ENCODE measurements at places on chromosomes 7 and 10.

DNA sequence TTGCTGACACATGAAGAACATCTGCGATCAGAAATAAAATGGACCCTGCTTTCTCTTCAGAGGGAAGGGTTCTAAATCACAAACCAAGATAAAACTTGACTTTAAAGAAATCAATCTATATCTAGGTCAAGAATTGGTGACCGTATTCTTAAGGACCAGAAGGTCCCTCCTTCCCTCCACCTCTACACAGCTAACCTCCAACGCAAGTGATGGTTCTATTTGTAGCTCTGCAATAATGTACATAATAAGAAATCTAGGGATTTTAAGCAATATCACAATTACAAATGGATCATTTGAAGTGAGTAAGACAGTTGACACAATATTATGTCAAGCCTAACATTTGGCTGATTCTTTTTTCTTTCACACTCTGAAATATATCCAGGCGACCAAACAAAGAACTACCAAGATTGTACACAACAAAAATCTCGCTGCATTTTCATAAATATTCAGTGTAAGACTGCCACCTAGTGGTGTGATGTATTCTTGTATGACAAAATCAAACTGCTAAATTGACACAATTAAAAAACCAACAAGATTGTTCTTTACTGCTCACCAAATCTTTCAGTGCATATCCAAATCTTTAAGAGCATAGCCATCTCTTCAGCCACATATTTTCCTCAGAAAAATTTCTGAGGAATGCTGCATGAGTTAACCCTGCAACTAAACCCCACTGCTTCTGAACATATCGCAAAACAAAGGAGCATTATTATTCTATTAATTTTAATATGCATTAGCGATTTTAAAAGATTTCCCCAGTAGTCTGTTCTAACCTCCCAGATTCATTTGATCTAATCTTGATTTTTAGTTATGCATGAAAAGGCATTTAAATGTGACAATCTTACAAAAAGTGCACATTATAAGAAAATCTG lies 44.5 kb downstream of the ICA1 start:
- no peak for DNase-seq

GRCh38 chr7:17069146-17069545 lies 187.4 kb upstream of the AGR3 start:
- no peak for DNase-seq

DNA sequence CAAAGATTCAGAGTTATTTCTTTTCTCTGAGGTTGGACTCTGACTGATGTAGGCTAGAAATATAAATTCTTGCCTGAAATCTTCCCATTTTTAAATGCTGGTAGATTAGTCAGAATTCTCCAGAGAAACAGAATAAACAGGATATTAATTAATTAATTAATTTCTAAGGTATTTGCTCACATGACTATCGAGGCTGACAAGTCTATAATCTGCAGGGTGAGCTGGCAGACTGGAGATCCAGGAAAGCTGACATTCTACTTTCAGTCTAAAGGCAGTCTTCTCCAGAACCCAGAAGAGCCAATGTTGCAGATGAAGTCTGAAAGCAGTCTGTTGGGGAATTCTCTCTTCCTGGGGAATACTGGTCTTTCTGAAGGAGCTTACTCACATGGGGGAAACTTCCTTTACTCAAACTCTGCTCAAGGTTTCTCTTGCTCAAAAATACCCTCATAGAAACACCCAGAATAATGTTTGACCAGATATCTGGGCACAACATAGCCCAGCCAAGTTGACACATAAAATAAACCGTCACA lies 189.7 kb downstream of the KIF20B start:
- DNase-seq, result no peak

- no peak for DNase-seq
These were observed 25.1 kb upstream of the GPR37 start for GRCh38 chr7:124790645-124791044.

DNA sequence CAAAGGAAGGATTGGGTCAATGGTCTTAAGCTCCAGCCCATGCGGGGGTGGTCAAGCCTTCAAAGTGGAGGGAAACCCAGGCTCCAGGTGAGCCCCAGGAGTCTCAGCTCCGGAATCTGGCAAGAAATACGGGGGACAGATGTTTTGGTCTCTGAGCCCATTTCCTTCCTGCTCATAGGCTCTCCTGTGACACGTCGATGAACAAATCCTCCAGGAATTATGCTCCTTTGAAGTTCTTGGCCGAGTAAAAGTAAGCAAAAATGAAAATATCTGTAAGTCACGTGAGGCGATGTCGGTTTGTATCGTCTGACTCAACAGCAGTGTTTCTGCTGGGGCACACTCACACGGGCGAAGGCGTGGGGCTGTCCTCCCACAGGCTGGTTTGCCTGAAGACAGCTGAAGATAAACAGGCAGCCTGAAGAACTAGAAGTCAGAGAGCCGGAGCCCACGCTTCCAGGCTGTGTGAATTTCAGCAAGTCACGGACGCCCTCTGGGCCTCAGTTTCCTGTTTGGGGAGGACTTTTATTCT lies 52.6 kb upstream of the SMNDC1 start:
- no peak for DNase-seq

DNA sequence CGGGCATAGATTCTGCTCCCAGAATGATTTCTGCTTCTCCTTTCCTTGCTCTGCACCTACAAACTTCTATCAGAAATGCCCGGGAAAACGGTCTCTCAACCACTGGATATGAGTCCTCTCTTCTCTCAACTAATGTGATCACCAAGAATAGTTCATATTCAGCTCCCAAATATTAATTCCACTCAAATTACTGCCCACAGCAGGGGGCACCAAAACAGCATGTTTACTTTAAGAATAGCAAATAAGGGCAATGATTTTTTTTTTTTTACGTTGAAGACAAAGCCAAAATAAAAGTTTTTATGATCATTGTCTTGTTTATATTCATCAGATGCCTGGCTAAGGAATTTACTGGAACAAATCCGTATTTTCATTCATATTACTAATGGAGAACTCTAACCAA lies 94.9 kb upstream of the PRSS1 start:
- no peak for DNase-seq
